Stimulated activated CD4-positive, alpha-beta T cell treated with anti-CD3 and anti-CD28 coated beads, Interleukin-4, amount 100 ng/mL, for 4 hours (primary cell): ENCODE measurements at places on chromosomes 5 and 9.

- peak; percentile 18 for DNase-seq
Observed at GRCh38 chr5:139709582-139710318, 61.6 kb downstream of the CXXC5 start.

DNA sequence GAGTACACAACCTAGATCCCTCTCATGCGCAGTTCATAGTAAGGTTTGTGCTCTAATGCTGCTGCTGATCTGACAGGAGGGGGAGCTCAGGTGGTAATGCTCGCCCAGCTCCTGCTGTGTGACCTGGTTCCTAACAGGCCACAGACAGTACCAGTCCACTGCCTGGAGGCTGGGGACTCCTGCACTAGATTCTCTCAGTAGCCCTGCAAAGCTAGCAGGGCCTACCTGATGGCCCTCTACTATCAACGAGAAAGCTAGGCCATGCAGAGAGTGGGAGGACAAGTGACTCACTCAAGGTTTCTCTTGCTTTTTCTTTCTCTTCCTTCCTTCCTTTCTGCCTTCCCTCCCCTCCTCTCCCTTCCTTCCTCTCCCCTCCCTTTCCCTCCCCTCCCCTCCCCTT lies 55.1 kb upstream of the TEX48 start:
- peak; percentile 56 for DNase-seq

DNA sequence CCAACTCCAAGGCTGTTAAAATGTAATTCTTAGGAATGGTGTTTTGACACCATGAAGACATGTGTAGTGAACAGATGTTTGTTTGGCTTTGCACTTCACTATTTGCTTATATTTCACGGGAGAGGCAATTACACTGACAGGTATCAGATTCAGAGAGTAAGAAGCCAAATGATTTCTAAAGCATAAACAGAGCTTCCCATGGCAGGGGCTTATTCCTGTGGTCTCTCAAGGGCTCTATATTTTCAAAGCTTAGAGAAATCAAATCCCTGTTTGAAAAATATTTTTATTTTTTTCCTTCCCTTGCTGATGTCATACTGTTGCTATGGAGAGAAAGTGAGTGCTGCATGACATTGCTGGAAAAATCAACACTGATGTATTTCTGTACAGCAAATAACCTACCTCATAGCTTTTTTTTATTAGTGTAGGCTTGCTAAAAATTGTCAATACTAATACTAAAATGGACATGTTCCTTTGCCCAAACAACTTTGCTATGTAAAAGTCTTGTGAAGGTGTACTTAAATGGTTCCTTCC lies 161.4 kb downstream of the GIN1 start:
- no peak for DNase-seq

DNA sequence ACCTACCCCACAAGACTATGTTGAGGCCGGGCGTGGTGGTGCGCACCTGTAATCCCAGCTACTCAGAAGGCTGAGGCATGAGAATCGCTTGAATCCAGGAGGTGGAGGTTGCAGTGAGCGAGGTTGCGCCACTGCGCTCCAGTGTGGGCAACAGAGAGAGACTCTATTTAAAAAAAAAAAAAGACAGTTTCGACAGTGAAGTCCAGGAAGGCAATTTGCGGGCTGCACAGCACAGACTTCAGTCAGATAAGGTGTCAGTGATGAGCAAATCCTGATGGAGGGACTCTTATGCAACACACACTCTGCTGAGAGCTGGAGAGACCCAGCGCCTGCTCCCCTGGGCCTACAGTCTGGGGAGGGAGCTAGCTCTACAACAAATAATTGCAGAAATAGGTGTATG lies 14.2 kb downstream of the CCNJL start:
- no peak for DNase-seq

GRCh38 chr9:98256756-98257155 lies 1.3 kb upstream of the TBC1D2 start:
- DNase-seq = peak; percentile 31

- DNase-seq = no peak
Observed at GRCh38 chr9:114274217-114274616, 48.7 kb upstream of the ORM1 start.

DNA sequence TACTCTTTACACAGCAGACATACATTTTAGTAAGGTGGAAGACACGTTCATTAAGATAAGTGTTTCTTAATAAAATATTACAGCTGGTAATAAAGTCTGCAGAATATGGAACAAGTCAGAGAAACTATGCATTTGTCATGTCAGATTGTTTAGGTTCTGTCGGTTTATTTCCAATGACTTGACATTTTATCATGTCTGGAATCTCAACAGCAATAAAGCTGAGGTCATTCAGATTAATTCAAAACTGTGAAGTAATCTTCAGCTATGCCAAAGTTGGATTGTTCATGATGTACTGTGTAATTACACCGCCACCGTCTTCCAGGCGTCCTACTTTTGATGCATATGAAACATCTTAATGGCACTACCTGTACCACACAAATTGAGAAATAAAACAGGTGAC lies 1032.6 kb downstream of the CDH12 start:
- DNase-seq = no peak

- no peak for DNase-seq
Observed at GRCh38 chr9:99249619-99250018, 27.5 kb downstream of the SEC61B start.

DNA sequence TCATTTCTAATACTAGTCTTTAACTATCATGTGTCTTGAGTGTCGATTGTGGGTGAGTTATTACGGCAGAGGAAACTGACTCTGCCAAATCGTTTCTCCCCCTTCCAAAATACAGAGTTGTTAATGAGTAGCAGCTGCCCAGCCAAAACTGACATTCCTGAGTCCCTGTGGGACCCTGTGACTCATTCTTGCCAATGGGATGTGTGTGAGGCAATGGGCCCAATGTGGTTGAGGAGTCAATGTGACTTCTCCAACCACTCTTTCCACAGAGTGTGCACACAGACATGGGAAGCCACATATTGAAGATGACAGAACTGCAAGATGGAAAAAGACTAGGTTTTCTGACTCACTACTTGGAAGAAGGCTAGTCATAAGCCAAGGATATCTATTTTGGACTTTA lies 434.7 kb downstream of the DTWD2 start:
- DNase-seq = no peak
